Spinal cord (tissue), 10 donors: ENCODE measurements at places on chromosomes 13 and 19. TPM values are rescaled to one million over a fixed set of nuclear protein-coding genes. Genes with fewer than 3 reads are reported as not detected.
A peak's percentile ranks its signal among the peaks of the same experiment; 100 is the strongest.

DNA sequence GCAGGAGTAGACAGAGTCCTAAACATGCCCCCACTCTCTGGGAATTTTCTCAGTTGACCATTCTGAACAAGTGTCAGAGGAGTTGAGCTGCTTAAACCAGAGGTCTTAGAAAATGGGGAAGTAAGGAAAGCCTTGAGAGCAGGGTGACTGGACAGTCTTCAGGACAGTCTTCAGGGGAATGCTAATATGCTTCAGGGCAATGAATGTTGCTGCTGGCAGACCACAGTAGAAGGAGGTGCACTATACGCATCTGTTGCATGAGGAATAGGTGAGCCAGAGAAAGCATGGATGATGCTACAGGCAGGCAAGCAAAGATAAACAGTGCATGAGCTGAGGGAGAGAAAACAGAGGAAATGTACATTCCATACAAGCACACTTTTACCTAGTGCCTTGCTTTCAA lies 196.6 kb upstream of the GPR12 start:
- no peaks in the 10 kb centered on the region for H3K4me1 ChIP-seq
- no peak overlapping the region for H3K4me3 ChIP-seq
- no peak for DNase-seq
- H3K27me3 ChIP-seq: no peaks in the 10 kb centered on the region
- H3K27ac ChIP-seq: no peak overlapping the region

DNA sequence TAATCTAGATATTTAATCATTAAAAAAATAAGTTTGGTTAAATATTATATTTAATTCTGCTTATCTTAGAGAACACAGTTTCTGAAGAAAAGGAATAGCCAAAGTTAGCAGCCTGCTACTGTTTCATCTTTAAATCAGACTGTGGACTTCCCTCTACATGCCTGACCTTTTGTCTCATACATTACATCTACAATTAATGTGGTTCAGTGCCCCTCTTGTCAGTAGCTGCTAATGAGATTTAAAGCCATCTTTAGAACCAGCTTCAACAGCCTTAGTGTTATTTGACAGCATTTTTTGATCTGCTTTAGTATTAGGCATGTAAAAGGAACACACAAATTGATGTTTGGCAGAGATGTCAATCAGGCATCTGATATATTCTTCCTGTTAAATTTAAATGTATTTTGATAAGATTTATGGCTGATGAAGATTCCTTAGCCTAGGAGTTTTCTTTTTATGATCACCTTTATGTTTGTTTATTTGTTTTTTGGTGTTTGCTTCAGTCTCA lies 1925.8 kb upstream of the PRR20A start:
- H3K27ac ChIP-seq: no peak overlapping the region
- no peaks in the 10 kb centered on the region for H3K27me3 ChIP-seq
- H3K4me3 ChIP-seq: no peak overlapping the region
- no peaks in the 10 kb centered on the region for H3K36me3 ChIP-seq
- DNase-seq: no peak
- H3K4me1 ChIP-seq: no peaks in the 10 kb centered on the region

LILRB4 gene
- total RNA-seq: 4.9 TPM

URAD gene
- not detected for total RNA-seq

DNA sequence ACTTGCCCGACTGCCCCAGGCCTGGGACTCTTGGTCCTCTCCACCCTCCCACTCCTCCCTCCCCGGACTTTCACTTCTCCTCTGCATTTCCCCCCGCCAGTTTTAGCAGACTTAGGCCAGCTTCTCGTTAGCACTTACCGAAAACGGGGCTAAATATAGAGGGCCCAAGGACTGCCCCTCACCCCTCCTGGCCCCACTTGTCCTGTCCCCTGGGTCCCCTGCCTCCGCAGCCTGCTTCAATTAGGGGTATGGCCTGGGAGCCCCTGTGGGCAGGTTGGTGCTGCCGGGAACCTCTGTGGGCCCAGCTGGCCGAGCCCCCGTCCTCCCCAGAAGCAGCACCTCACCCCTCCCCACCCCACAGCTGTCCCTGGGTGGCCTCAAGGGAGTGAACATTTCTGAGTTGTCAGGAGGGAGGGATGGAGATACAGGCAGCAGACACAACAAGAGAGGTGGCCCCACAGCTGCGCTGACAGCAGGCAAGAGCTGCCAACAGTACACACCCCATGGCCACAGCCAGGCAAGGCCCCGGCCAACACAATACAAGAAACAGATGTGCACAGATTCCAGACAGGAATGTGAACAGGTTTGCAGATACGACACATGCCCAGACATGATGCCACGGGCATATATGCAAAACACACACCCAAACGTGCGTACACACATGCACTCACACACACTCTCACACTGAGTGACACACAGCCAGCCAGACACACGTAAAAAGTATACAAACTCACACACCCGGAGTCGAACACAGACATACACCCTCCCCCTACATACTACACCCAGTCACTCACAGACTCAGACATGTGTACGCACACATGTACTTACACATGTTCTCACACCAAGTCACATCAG lies 2.6 kb downstream of the POU2F2 start:
- no peak overlapping the region for H3K27ac ChIP-seq
- H3K4me3 ChIP-seq: no peak overlapping the region
- peaks cover 17% of the 10 kb centered on the region for H3K27me3 ChIP-seq
- H3K4me1 ChIP-seq: peaks cover 31% of the 10 kb centered on the region
- no peaks in the 10 kb centered on the region for H3K36me3 ChIP-seq

ZNF491 gene
- total RNA-seq: 13.9 TPM

FAM83E gene
- total RNA-seq: not detected

- no peaks in the 10 kb centered on the region for H3K27me3 ChIP-seq
- no peak overlapping the region for H3K27ac ChIP-seq
- no peak for DNase-seq
- no peaks in the 10 kb centered on the region for H3K4me1 ChIP-seq
These were observed 17.5 kb downstream of the CLDN10 start for GRCh38 chr13:95570016-95570415.

DNA sequence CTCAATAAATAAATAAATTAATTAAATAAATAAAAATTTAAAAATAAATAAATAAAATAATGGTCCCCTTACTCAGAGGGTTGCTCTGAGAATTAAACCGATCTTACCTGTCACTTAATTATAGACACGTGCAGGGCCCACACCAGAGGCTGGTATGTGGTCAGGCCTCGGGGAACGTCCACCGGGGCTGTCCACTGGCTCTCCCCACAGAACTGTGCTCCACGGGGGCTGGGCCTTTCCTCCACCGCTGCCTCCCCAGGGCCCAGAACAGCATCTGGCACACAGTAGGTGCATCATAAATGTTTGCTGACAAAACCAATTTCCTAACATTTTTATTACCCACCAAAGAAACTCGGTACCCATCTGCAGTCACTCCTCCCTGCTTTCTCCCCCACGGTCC lies 69.2 kb downstream of the CEBPG start:
- H3K27me3 ChIP-seq: no peaks in the 10 kb centered on the region
- peaks cover 16% of the 10 kb centered on the region for H3K4me1 ChIP-seq
- peaks cover 28% of the 10 kb centered on the region for H3K36me3 ChIP-seq
- no peak for DNase-seq
- no peak overlapping the region for H3K4me3 ChIP-seq

PRRG2 gene
- total RNA-seq: 0.83 TPM

- H3K27ac ChIP-seq: no peak overlapping the region
- no peak overlapping the region for H3K4me3 ChIP-seq
- H3K4me1 ChIP-seq: no peaks in the 10 kb centered on the region
These were observed 17.4 kb upstream of the ATP8A2 start for GRCh38 chr13:25354377-25354776.

- peaks cover 96% of the 10 kb centered on the region for H3K36me3 ChIP-seq
- no peaks in the 10 kb centered on the region for H3K27me3 ChIP-seq
- H3K4me1 ChIP-seq: peaks cover 69% of the 10 kb centered on the region
These were observed 58.4 kb downstream of the MLLT1 start for GRCh38 chr19:6221220-6221877.

EXOC3L2 gene
- total RNA-seq: 2.9 TPM

ZNF780A gene
- total RNA-seq: 27.2 TPM

GRCh38 chr19:40610396-40611064 lies 9.4 kb downstream of the LTBP4 start:
- no peak overlapping the region for H3K4me3 ChIP-seq
- H3K36me3 ChIP-seq: peaks cover 27% of the 10 kb centered on the region

MYO1F gene
- total RNA-seq: 4.5 TPM

ZNF160 gene
- total RNA-seq: 42.0 TPM

CCDC159 gene
- 14.9 TPM for total RNA-seq

DNA sequence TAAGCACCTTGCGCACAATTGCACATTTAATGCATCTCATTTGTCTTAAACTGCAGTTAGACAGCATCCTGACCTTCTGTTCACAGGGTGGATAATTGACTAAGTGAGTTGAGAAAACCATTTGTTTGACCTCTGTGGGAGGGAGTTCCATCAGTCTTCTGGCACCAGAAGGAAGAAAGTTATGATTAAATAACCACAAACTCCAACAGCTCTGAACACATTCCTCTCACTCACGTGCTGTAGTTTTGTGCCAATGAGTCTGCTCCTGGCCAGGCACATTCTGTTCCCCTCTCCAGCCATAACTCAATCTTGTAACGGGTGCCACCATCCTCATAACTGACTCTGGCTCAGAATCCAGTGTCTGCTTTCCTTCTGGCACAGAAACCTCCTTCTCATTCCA lies 817.2 kb downstream of the SLITRK1 start:
- H3K4me3 ChIP-seq: no peak overlapping the region
- no peak overlapping the region for H3K27ac ChIP-seq
- H3K36me3 ChIP-seq: no peaks in the 10 kb centered on the region
- no peaks in the 10 kb centered on the region for H3K4me1 ChIP-seq

DNA sequence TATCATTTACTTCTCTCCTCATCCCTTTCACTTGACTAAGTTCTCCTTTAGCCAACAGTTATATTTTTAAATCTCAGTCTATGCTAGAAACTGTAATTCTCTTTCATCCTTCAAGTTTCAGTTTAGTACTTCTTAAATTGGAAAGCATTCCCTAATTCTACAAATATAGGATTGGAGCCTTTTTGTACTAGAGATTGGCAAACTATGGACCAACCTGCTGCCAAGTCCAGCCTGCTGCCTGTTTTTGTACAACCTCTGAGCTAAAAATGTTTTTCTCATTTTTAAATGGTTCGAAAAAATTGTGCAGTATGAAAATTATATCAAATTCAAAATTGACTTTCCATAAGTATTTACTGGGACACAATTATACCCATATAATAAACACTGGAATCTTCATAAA lies 1381.5 kb upstream of the SPRY2 start:
- no peak overlapping the region for H3K4me3 ChIP-seq
- DNase-seq: peak; percentile 81
- H3K36me3 ChIP-seq: no peaks in the 10 kb centered on the region
- H3K27me3 ChIP-seq: no peaks in the 10 kb centered on the region
- H3K4me1 ChIP-seq: no peaks in the 10 kb centered on the region
- H3K27ac ChIP-seq: no peak overlapping the region

DNA sequence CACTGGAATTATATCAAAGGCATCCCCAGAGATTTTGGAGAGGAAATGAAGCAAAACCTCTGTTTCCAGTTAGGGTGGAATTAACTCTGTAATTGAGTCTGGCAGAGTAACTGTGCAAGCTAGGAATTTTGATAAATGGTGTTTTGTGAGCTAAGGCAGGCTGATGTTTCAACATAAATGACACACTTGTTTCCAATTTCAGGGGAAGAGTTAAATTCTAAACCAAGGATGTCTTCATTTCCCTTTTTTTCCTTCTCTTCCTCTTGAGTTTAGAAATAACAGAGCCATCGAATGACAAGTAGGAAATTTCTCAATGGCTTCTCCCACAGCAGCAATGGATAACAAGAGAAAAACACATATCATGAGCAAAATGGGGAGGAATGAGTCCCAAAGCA lies 131.2 kb downstream of the IRS2 start:
- peaks cover 6% of the 10 kb centered on the region for H3K4me1 ChIP-seq
- no peaks in the 10 kb centered on the region for H3K27me3 ChIP-seq
- no peak overlapping the region for H3K27ac ChIP-seq
- no peak for DNase-seq
- no peak overlapping the region for H3K4me3 ChIP-seq

C2CD4C gene
- total RNA-seq: 9.4 TPM

RASIP1 gene
- 11.9 TPM for total RNA-seq

DNA sequence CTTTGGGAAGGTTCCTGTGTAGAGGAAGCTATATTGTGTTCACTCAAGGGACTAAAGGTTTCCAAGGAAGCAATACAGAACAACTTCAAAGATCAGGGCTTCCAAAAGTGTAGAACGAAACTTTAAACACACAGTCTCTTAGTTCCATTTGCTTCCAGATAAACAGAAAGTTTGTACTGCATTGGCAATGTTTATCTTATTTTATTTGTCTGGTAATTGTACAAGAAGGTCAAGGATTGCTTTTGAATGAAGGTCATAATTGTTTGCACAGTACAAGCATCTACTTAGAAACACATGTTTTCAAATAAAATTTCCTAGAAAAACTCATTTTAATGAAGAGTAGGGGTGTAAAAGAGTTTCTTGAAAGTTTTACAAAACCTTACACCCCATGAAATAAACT lies 712.7 kb upstream of the SGCG start:
- H3K36me3 ChIP-seq: no peaks in the 10 kb centered on the region
- H3K27ac ChIP-seq: no peak overlapping the region
- no peak overlapping the region for H3K4me3 ChIP-seq
- H3K4me1 ChIP-seq: no peaks in the 10 kb centered on the region
- no peaks in the 10 kb centered on the region for H3K27me3 ChIP-seq

DNA sequence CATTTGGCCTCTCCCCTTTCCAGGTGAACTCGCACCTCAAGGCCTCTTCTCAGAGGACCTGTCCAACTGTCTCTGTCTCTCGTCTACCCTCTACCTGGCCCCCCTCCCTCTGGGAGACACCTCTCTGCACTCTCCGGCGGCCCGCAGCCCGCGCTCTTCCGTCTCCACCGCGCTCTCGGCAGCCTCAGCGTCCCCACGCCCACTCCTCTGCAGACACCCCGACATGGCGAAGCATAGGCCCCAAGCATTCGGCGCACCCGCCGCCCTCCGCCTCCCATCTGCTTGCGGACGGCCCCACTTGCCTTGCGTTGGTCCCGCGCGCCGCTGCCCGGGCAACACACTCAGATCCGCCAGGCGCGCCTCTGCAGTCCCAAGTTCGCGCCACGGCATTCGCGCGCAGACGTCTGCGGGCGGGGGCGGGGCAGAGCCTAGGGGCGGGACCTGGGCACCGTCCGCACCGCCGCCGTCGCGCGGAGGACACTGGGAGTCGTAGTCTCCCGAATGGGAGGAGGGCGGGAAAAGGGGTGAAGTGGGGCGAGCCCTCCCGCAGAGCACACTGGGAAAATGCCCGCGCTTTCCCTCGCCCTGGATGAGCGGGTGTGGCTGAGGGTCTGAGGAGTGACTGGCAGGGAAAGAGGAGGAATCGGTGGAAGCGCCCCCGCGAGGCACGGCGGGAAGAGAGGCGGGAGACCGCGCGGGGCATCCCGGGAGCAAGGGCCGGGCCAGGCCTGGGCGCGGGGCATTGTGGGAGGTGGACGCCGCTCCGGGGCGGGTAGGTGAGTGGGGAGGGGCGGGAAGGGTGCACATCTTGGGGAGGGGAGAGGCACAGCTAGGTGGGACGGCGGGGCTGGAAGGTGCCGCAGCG lies at the start of the genes LIG1 and ZSWIM9:
LIG1 (minus strand) TSS at position 406 of the 865 bp plus-strand sequence. CDS start 4,778 bp downstream, outside the sequence.
ZSWIM9 (plus strand) TSS at position 742 of the 865 bp plus-strand sequence. CDS start 1,123 bp downstream, outside the sequence.
- peak within 1 kb of the TSS; percentile 97 for H3K27ac ChIP-seq
- DNase-seq: peak; percentile 93
- no peaks in the 10 kb centered on the region for H3K27me3 ChIP-seq
- peaks cover 12% of the 10 kb centered on the region for H3K4me1 ChIP-seq
- H3K4me3 ChIP-seq: peak within 1 kb of the TSS; percentile 86
